Amniotic epithelial cell (primary cell): ENCODE measurements at places on chromosomes 12 and 14.
A peak's percentile ranks its signal among the peaks of the same experiment; 100 is the strongest.

GRCh38 chr12:22494319-22494718, 50.0 kb downstream of the C2CD5 start:
- DNase-seq, result peak; percentile 40

GRCh38 chr12:130504110-130504839, 166.6 kb downstream of the PIWIL1 start:
- no peak for DNase-seq

DNA sequence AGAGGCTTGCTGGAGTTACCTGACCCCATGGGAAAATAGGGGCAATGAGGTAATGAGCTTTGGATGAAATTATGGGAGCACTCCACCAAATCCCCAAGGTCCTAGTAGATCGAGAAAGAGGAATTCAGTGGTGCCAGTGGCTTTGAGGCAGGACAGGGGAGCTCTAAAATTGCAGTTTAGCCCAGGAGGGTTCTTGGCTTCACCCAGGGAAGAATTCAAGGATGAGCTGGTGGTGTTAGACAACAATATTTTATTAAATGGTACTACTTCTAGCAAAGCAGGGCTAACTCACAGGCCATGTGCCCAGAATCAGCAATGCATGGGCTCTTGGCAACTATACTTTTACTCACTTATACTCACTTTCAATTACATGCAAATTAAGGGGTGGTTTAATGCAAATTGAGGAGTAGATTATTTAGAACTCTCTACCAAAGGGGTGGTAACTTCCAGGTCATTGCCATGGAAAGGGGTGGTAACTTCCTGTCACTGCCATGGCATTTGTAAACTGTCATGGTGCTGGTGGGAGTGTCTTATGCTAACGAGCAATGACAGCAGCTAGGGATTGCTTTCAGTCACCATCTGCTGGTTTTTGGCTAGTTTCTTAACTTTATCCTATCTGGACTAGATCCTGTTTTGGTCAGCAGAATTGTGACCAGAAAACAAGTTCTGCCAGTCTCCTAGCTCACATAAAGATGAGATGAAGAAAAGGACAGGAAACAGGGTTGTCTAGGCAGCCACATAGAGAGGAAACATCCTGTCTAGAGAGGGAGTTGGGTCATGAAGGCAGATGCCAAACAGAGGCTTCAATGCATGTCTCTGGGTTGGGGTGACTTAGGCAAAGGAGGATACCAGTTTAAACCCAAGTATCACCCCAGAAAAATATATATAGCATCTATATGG, 64.7 kb downstream of the ZNF641 start:
- DNase-seq, result no peak

- DNase-seq, result peak; percentile 67
Measured at GRCh38 chr14:20327005-20327869, 5.8 kb downstream of the CCNB1IP1 start.

DNA sequence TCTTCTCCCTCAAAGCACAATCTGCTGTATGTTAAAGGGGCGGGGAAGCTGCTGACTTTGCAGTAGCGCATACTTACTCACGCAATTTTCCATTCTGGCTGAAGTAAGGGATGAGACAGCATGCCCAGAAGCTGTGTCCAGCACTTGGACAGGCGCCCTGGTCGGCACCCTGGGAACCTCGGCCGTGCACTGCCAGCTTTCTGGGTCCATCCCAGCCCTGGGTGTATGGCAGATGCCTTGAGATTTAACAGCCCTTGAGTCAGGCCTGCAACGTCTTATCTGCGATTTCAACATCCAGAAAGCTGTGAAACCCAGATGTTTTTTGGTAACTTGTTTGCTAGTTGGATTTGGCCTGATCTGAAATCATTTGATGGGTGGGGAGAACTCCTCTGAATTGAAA, 16.1 kb downstream of the EML1 start:
- DNase-seq, result peak; percentile 90

DNA sequence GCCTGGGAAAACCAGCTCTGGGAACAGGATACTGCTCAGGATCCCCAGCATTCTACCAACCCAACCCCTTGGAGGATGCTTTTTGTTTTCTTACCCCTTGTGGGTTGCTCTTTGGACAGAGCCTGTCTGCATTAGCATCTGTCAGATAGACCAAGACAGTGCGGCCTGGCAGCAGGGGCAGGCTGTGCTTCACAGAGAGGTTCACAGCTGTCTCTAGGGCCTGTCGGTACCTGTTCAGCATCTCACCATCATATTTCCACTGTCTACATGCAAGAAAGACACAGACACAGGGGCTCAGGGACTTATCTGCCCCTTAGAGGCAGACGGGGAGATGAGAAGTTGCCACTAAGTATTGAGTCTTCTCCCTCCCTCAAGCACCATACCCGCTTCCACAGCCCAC, 21.8 kb downstream of the TEP1 start:
- DNase-seq, result no peak

- DNase-seq, result no peak
Measured at GRCh38 chr12:7373226-7373625, 69.4 kb downstream of the ACSM4 start.

DNA sequence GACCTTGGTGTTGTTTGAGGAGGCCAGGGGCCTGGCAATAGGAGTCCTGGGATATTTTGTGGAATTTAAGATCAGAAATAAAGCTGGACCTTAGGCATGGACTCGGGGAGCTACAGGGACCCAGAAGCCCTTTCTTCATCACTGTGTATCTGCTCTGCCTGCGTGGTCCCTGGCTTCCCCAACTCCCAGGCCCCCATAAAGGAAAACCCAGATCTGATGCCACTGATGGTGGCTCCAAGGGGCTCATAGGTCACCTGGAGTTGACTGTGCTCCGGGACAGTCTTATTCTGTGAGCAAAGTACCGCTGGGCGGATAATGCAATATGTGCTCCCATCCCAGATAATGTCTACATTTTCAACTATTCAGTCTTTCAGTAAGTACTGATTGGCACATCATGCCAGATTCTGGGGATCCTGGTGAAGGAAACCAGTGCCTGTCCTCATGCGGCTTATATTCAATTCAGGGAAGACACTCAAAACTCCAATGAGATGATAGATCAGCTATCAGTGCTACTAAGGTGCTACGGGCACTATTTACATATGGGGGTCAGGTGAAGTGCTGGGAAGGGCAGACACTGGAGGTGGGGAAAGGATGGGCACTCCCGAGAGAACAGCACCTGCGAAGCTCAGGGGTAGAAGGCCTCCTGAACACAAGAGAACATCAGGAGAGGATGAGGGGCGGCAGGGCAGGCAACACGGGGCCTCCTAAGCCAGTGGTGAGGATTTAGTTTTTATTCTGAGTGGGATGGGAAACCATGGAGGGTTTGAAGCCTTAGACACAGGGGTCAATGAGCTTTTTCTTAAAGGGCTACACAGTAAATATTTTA, 5.5 kb upstream of the SELPLG start:
- DNase-seq, result no peak

GRCh38 chr14:70108419-70108818, 80.3 kb downstream of the SLC8A3 start:
- DNase-seq, result no peak

DNA sequence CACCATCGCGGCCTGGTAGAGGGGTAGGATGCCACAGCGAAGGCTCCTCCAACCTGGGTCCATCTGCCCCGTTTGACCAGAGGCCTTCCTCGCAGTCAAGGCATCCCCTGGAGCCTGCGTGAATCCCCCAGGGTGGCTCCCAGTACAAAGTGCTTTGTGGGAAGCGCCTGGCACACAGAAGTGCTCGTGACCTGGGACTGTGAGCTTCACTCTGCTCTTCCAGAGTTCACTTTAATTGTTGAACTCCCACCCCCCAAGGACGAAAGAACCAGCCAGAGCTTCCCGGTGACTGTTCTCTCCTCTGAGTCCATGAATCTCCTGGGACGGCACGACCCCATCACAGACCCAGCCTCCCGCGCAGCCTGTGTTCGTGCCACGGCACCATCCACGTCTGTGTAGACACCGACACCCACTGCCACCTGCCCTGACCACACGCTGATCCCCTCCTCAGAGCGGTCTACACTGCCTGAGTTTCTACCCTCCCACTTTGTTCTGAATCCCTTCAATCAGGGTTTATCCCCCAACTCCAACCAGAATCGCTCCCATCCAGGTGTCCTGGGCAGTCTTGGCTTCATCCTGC, 15.9 kb downstream of the P2RX2 start:
- DNase-seq, result no peak

DNA sequence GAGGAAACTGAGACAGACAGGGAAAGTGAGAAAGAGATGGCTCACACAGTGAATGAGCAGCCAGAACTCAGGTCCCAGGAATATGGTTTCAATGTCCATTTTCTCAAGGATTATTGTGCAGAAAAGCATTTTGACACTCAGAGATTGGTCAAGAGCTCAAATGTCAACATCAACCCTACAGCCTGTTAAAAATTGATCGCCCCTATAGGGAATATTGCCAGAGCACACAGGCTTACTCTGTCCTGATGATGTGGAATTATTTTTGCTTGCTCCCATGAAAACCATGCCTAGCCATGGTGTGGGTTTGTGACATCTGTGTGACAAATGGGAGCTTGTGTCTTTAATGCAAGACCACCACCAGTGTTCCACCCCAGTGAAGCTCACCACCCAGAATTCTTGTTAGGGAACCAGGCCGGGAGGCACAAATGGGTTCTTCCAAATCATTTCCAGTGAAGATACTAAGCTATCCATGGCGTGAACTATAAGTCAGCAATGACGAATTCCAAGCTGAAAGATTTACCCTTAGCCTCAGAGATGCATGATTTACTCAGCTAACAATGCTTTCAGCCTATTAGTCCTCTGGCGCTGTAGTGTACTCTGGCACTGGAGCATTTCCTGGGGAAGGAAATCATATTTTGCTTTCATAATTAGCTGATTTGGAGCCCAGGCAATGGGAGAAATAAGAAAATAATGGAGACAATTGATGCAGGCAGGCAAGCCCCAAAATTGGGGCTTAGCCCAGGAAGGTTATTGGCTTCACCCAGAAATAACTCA, 1188.2 kb upstream of the TMEM132C start:
- DNase-seq, result no peak

DNA sequence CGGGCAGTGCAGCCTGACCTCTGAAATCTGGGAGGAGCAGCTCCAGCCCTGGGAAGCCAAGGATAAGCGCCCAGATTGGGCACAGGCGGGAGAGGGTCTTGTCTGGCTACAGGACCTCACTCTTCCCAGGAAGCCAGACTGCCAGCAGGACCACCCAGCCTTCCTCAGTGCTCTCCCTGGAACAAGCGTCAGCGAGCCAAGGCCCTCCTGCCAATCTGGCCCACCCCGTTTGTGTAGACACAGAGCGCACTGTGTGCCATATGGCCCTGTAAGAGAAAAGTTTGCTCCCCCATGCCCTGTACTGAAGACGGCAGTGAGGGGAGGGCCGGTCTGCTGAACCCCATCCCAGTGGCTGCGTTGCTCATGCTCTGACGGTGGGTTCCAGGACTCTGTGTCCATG, 1.2 kb upstream of the C14orf180 start:
- DNase-seq, result no peak

DNA sequence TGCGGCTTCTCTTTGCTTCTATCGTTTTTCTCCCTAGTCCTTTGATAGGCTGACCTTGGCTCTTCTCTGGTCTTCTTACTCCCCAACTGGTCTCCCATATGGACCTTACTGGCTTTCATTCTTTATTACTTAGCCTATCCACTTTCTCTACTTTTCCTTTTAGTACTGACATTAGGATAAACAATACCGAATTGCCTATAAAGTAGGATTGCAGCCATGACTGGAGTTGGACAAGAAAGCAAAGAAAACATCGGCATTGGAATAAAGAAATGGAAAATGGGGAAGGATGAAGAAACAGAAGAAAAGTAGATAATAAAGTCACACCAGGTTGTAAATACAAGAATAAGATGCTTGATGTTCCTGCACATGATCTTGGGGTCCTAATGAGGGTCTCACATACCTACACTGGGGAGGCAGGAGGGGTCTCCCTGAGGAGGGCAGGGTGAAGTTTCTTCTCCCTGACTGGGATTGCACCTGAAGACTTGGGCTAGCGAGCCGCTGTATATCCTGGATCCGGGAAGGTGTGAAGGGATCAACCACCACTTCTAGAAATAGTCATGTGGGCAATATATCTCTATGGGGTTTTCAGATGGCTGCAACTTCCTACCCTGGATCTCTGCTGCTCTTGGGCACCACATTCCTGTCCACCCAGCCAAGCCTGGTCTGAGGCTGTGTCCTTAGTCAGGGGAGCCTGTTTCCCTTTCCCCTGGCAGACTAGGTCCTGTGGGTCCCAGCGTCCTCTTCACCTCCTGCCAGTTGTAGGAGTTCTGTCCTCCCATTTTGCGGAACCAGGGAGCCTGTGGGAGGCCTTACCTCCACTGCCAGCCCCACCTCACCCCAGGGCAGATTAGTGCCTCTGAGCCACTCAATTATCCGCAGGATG, 13.1 kb downstream of the NKX2-1 start:
- DNase-seq, result no peak

GRCh38 chr12:113059071-113059595, 2.6 kb downstream of the DTX1 start:
- no peak for DNase-seq

DNA sequence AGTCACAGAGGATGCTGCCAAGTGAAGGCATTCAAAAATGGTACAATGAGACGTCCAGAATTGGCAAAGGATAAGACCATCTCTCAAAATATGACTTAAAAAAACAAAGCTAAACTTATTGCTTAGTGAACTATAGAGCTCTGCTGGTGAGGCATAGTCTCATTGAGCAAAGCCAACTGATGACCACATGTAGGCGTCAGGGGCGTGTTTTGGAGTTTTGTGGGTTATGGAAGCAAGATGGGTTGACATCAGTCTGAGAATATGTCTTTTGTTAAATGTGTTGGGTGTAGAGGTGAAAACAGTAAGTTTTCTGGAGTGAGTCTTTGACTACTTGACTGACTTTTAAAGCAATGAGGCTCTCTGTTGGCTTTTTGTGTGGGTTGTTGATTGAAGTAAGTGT, 47.2 kb downstream of the ATL1 start:
- no peak for DNase-seq

- DNase-seq, result no peak
Measured at GRCh38 chr14:37591941-37592481, 3.0 kb downstream of the FOXA1 start.

DNA sequence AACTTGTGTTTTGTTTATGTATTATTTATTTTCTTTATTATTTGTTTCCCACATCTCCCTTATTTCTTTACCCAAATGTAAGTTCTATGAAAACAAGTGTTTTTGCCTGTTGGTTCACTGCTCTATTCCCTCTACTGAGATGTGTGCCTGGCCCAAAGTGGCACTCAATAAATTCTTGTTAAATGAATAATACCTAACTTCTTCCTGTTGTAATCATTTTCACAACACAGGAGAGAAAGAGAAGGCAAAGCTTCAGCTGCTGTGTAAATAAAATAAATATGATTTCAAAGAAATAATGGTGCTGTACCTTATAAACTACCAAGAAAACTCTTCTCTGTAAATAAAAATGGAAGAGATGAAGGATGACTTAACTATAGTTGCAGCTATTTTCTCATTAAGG, 116.2 kb downstream of the TRHDE start:
- no peak for DNase-seq
